Keratinocyte (primary cell): ENCODE measurements at places on chromosomes 16 and 17. TPM values are rescaled to one million over a fixed set of nuclear protein-coding genes. Genes with fewer than 3 reads are reported as not detected.
A peak's percentile ranks its signal among the peaks of the same experiment; 100 is the strongest.

DNA sequence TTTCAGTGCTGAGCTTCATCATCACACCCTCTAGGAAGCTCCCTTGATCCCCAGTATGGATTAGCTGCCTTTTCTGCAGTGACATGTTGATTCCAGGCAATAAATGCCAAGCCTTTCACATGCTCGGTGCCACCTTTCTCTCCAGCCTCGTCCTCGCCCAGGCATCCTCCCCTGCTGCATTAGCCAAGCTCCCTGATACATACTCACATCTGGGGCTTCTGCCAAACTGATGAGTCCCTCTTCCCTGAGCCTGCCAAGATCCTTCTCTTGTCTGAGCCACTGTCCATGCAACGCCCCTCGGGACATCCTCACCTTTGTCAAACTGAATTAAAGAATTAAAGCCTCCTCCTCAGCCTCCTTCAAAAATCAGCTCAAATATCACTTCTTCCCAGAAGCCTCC is 538.5 kb upstream of the CDH11 start:
- peak; percentile 15 for DNase-seq
- no peak overlapping the region for H3K4me3 ChIP-seq
- no peaks in the 10 kb centered on the region for H3K27me3 ChIP-seq
- peaks cover 37% of the 10 kb centered on the region for H3K4me1 ChIP-seq

GRCh38 chr16:82240111-82240510 is 70.1 kb upstream of the MPHOSPH6 start:
- DNase-seq = no peak
- H3K27me3 ChIP-seq = no peaks in the 10 kb centered on the region
- H3K4me1 ChIP-seq = no peaks in the 10 kb centered on the region
- H3K27ac ChIP-seq = no peak overlapping the region
- no peaks in the 10 kb centered on the region for H3K36me3 ChIP-seq

- no peaks in the 10 kb centered on the region for H3K36me3 ChIP-seq
- DNase-seq = no peak
- H3K4me1 ChIP-seq = no peaks in the 10 kb centered on the region
- H3K4me3 ChIP-seq = no peak overlapping the region
Observed at GRCh38 chr16:80652441-80652840, 111.6 kb downstream of the DYNLRB2 start.

The FNDC8 gene
- not detected in 3 replicates for polyA plus RNA-seq

DNA sequence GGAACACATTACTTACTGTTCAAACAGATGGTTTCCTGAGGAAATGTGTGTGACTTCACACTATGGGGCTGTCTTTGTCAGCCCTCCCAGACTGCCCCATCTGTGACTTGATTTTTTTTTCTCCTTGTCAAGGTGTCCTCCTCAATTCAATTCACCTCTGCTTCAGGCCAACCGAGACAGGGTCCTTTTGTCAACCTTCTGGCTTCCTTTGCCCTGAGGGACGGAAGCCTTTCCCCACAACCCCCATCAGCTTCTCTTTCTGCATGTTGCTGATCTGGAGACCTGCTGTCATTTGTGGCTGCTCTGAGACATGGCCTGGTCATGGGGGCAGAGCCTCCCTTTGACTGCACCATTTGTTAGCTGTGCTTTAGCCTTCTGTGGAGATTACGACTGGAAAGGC is 21.3 kb upstream of the RGS9 start:
- no peaks in the 10 kb centered on the region for H3K27me3 ChIP-seq
- no peaks in the 10 kb centered on the region for H3K36me3 ChIP-seq
- DNase-seq = no peak
- no peak overlapping the region for H3K4me3 ChIP-seq
- no peaks in the 10 kb centered on the region for H3K4me1 ChIP-seq
- no peak overlapping the region for H3K27ac ChIP-seq

The MAF gene
- polyA plus RNA-seq = 5.7 to 12.3 TPM (median 8.2 TPM) in 3 replicates

DNA sequence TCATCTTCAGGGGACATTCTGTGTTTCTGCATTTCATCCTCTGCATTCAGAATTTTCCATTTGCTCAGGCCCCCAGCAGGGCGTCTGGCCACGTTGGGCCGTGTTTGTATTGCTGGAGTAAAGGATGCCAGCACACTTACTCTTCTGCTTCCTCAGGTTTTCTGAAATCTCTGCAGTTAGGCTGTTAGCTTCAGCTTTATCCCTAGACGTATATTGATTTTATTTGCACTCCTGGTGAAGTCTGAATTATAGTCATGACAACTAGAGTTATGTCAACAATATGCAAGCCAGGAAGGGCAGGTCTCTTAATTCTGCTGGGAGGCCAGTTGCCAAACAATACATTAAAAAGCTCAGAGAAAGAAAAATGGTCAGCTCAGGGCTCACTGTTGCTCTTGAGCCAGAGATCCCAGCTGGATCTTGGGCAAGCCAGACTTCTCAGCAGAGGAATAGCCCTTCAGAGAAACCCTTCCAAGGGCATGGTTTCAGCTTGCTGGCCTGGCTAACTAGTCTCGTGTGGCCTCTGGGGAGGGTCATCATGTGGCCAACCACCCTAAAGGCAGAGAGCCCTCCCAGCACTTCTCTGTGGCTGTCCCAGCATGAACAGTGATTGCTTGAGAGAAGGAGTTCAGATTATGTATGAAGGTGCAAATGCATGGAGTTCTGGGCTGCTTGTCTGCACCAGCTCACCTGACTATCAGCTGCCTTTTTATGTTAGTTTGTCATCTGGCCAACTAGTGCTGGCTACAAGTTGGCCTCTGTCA is 110.2 kb upstream of the CACNG5 start:
- H3K27ac ChIP-seq = no peak overlapping the region
- H3K36me3 ChIP-seq = no peaks in the 10 kb centered on the region
- H3K4me3 ChIP-seq = no peak overlapping the region
- no peaks in the 10 kb centered on the region for H3K27me3 ChIP-seq

DNA sequence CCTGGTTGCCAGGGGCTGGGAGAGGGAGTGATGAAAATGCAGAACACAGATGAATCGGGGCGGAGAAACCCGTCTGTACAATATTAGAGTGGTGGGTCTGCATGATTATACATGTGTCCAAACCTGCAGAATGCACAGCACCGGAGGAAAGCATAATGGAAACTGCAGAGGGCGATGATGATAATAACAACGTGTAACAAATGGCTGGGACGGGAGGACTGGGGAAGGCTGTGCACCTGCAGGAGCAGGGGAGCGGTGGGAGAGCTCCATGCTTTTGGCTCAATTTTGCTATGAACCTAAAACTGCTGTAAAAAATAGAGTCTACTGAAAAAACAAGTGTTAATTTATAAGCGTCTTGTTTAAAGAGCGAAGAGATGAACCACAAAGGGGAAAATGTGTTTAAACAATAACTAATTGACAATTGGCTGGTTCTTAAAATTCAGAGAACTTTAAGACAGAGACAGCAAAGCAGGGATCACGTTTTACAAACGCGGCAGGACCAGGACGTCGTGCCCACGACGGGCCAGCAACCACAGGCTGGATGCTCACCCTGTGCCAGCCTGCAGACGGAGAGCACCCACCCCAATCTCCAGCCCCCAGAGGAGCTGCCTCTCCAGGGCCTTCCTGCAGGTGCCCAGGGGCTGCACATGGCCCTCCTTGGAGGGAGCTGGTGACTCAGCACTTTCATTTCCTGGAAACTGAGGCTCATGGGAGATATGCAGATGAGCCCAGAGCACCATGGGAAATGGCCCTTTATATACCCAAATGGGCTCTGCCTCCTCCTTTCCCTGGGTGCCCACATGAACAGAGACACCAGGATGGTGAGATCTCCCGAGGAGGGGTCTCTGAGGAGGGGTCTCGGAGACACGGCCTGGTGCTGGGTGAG is at the start of gene TEX19:
Gene TEX19 (plus strand): TSS at position 783 of the 886 bp plus-strand sequence. CDS start 2,904 bp downstream, outside the sequence.
- peaks cover 14% of the 10 kb centered on the region for H3K4me1 ChIP-seq
- H3K27me3 ChIP-seq = peaks cover 21% of the 10 kb centered on the region
- H3K36me3 ChIP-seq = no peaks in the 10 kb centered on the region
- DNase-seq = no peak
- H3K27ac ChIP-seq = no peak within 1 kb of the TSS

The PITPNM3 gene
- 7.7 to 13.6 TPM (median 8.3 TPM) in 3 replicates for polyA plus RNA-seq

GRCh38 chr17:11372692-11373091 is 131.7 kb downstream of the SHISA6 start:
- H3K4me3 ChIP-seq = no peak overlapping the region
- no peak overlapping the region for H3K27ac ChIP-seq
- H3K27me3 ChIP-seq = no peaks in the 10 kb centered on the region
- H3K36me3 ChIP-seq = no peaks in the 10 kb centered on the region

GRCh38 chr16:74297145-74297665 is 591 bp downstream of the PSMD7 start:
- peaks cover 15% of the 10 kb centered on the region for H3K4me1 ChIP-seq
- peak overlapping the region; percentile 97 for H3K27ac ChIP-seq
- peak overlapping the region; percentile 91 for H3K4me3 ChIP-seq

- no peak for DNase-seq
- no peaks in the 10 kb centered on the region for H3K36me3 ChIP-seq
- no peaks in the 10 kb centered on the region for H3K4me1 ChIP-seq
- no peak overlapping the region for H3K27ac ChIP-seq
Observed at GRCh38 chr17:6940186-6940649, 55.6 kb upstream of the ALOX12 start.

The SCARF1 gene
- 0.05 to 0.18 TPM (median 0.06 TPM) in 3 replicates for polyA plus RNA-seq

DNA sequence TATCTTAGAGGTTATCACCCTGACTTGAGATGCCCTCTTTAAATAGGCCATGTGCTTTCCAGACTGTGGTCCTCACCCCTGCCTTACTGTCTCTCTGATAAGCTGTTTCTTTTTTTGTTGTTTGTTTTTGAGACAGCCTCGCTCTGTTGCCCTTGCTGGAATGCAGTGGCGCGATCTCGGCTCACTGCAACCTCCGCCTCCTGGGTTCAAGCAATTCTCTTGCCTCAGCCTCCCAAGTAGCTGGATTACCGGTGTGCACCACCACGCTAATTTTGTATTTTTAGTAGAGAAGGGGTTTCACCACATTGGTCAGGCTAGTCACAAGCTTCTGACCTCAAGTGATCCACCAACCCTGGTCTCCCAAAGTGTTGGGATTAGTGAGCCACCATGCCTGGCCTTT is 765 bp upstream of the SEPTIN12 start:
- H3K27ac ChIP-seq = no peak overlapping the region
- H3K36me3 ChIP-seq = no peaks in the 10 kb centered on the region
- no peak overlapping the region for H3K4me3 ChIP-seq
- no peak for DNase-seq
- no peaks in the 10 kb centered on the region for H3K27me3 ChIP-seq
- H3K4me1 ChIP-seq = peaks cover 2% of the 10 kb centered on the region

DNA sequence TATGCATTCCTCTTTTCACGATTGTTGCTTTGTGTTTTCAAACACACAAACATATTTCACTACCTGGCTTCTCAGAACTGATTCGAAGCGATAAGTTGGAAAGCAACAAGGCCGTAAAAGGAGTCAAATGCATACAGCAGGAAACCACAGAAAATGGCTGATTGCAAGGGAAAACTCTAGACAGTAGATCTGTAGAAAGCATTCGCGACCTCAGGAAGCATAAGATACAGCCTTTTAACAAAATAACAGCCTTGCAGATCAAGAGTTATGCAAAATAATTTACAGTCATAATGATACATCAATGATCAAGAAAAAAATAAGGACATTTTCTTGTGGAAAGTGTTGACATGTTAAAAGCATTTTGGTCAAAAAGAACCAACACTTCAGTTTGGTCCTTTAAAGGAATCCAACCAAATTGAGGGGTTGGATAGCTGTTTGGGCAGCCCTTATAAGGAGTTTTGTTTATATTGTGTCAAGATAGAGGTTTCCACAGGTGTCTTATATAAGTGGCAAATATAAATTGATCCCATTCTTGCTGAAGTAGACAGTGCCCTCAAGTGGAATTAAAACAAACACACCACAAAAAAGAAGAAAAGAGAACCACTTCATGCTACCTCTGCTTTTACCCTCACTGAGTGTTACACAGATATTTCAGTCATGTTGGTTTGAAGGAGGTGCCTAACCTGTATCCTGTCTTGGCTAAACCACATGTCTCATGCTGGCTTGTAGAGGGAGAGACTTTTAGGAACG is 5.5 kb downstream of the CYLD start:
- peaks cover 9% of the 10 kb centered on the region for H3K36me3 ChIP-seq
- peaks cover 36% of the 10 kb centered on the region for H3K4me1 ChIP-seq
- no peak for DNase-seq
- no peak overlapping the region for H3K4me3 ChIP-seq
- no peaks in the 10 kb centered on the region for H3K27me3 ChIP-seq
- no peak overlapping the region for H3K27ac ChIP-seq

The ABR gene
- 16.9 to 43.7 TPM (median 17.3 TPM) in 3 replicates for polyA plus RNA-seq

The CNTNAP4 gene
- polyA plus RNA-seq = 0.03 to 0.70 TPM (median 0.08 TPM) in 3 replicates

The CDRT4 gene
- polyA plus RNA-seq = 0.79 to 1.2 TPM (median 0.93 TPM) in 3 replicates

GRCh38 chr16:21277045-21277926 is 804 bp downstream of the CRYM start:
- no peak overlapping the region for H3K4me3 ChIP-seq
- H3K27ac ChIP-seq = no peak overlapping the region
- no peak for DNase-seq
- peaks cover 32% of the 10 kb centered on the region for H3K27me3 ChIP-seq

- H3K4me1 ChIP-seq = peaks cover 25% of the 10 kb centered on the region
- no peaks in the 10 kb centered on the region for H3K36me3 ChIP-seq
- H3K27me3 ChIP-seq = no peaks in the 10 kb centered on the region
- H3K27ac ChIP-seq = no peak overlapping the region
- H3K4me3 ChIP-seq = no peak overlapping the region
- DNase-seq = no peak
Observed at GRCh38 chr16:70432723-70433457, 6.0 kb downstream of the ST3GAL2 start.

The CES5A gene
- 0.03 TPM in 1 of 3 replicates, not detected in the others for polyA plus RNA-seq

DNA sequence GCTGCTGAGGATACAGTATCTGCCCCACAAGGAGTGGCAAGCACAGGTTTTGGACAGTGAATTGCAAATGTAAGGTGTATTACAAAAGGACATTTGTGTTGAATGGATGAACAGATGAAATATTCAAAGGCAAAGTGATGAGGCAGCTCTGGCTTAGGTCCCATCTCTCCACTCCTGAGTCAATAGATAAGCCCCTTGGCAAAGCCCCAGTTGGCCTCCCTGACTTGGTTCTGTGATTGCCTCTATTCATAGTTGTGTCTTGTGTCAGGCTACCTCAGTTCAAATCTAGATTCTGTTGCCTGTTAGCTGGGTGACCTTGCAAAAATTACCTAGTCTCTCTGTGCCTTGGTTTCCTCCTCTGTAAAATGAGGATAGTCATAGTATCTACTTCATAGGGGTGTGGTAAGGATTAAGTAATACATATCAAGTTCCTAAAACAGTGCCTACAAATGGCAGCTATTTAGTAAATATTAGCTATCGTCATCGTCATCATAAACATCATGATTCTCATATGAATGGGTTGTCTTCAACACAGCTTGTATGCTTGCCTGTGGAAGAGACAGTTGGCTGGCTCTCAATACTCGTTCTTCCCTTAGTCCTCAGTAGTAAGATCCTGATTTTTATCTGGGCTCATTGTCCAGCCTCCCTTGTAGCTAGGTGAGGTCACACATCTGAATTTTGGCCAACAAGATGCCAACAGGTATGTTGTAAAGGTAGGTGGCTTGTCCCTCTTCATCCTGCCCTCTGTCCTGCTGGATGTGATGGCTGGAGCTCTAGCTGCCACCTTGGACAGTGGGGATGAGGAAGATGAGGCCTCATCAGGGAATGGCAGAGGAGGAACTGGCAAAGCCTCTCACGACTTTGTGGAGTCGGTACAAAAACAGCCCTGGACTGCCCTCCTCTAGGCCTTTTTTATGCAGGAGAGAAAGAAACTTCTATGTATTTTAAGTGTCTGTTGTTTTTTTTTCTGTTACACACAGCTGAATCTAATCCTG is 2.1 kb upstream of the MFAP4 start:
- H3K27me3 ChIP-seq = no peaks in the 10 kb centered on the region
- no peak overlapping the region for H3K27ac ChIP-seq
- H3K36me3 ChIP-seq = peaks cover 2% of the 10 kb centered on the region
- DNase-seq = no peak

The STUB1 gene
- 124 to 153 TPM (median 144 TPM) in 3 replicates for polyA plus RNA-seq
